Large intestine (tissue), 12 donors: ENCODE measurements at places on chromosomes 4 and X. TPM values are rescaled to one million over a fixed set of nuclear protein-coding genes. Genes with fewer than 3 reads are reported as not detected.

GRCh38 chr4:15988222-15988621 lies 25.2 kb upstream of the FGFBP2 start:
- no peaks in the 10 kb centered on the region for H3K4me1 ChIP-seq
- no peaks in the 10 kb centered on the region for H3K27me3 ChIP-seq
- no peak overlapping the region for H3K4me3 ChIP-seq
- no peak overlapping the region for H3K27ac ChIP-seq

Gene SPANXA2
- polyA plus RNA-seq = not detected

GRCh38 chr4:153257151-153257620 lies 52.9 kb downstream of the TRIM2 start:
- H3K4me1 ChIP-seq = no peaks in the 10 kb centered on the region
- H3K4me3 ChIP-seq = no peak overlapping the region
- no peak for DNase-seq
- no peak overlapping the region for H3K27ac ChIP-seq
- H3K36me3 ChIP-seq = peaks cover 37% of the 10 kb centered on the region

Gene ERVMER34-1
- 0.61 TPM for polyA plus RNA-seq

Gene UGT2B17
- polyA plus RNA-seq = 287 TPM

DNA sequence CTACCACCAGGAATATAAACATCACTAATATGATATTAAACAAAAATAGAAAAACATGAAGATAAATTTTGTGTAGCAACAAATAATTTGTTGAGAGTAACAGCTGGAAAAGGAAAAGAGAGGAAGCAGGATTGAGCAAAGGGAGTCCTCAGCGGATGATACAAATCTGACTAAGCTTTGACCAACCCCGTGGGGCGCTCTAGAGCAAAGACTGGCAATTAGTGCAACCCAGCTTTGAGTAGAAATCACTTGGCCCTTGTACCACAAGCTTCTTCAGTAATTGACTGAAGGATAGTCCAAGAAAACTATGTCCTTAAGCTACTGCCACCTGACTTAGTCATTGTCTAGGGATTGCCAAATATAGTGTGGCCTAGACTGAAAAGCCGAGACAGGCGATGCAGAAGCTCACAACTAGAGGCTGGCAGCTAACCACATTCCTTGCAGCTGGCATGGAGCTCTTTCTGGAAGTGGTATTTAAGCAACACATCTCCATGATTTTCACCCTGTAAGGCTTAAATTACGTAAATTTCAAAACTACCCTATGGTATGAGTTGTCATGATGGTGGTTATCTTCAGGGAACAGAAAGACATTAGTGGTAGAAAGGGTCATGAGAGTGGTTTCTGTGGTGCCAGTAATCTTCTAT lies 396.0 kb downstream of the PDGFC start:
- no peak overlapping the region for H3K4me3 ChIP-seq
- H3K27ac ChIP-seq = no peak overlapping the region
- no peak for DNase-seq
- H3K4me1 ChIP-seq = no peaks in the 10 kb centered on the region

Gene LAMP2
- polyA plus RNA-seq = 118 TPM

GRCh38 chr4:525660-526059 lies 26.6 kb downstream of the PIGG start:
- H3K27me3 ChIP-seq = no peaks in the 10 kb centered on the region
- no peak for DNase-seq
- no peak overlapping the region for H3K27ac ChIP-seq
- no peak overlapping the region for H3K4me3 ChIP-seq

DNA sequence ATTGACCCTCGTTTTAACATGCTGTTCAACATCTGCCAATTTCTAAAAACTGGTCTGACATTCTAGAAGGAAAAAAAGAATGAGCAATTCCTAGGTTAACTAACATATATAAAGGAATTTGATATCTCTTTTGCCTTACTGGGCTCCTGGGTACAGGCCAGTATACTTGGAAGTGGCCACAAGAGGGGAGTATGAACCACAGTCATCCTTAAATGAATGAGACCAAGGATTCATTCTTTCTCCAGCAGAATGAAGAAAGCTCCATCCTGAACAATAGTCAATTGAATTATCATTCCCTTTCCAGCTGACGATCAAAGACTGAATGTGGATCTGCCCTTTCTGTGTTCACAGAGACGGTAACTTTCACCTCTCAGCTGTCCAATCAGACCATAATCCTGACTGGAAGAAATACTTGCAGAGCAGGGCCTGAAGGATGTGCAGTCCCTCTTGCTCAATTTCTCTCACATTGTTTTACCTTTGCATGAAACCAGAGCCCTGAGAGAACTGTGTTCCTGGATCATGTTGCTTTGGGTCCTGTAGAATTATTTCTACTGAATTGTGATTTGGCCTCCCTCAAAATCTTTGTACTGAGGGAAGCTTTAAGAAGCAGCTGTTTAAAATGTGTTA lies 14.8 kb upstream of the SPARCL1 start:
- H3K4me1 ChIP-seq = no peaks in the 10 kb centered on the region
- no peak overlapping the region for H3K4me3 ChIP-seq
- H3K27ac ChIP-seq = no peak overlapping the region
- DNase-seq = no peak
- H3K36me3 ChIP-seq = no peaks in the 10 kb centered on the region

DNA sequence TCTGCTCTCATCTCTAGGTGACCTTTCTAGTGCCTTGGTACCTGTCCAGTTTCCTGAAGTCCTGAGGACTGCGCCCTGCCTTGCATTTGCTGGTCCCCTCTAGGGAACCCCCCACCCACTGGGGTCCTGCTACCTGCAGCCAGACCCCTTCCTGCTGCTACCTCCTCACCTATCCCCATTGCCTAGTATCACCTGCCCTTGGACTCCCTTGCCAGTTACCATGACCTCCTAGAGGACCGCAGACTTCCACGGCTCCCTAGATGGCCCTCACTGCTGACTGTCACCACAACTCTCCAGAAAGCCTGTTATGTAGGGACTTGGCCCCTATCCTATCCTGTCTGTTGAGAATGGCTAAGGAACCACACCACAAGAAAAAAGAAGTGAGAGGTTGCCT lies 166.6 kb downstream of the EFNB1 start:
- H3K27ac ChIP-seq = peak overlapping the region; percentile 89
- no peaks in the 10 kb centered on the region for H3K36me3 ChIP-seq
- H3K4me1 ChIP-seq = peaks cover 35% of the 10 kb centered on the region

DNA sequence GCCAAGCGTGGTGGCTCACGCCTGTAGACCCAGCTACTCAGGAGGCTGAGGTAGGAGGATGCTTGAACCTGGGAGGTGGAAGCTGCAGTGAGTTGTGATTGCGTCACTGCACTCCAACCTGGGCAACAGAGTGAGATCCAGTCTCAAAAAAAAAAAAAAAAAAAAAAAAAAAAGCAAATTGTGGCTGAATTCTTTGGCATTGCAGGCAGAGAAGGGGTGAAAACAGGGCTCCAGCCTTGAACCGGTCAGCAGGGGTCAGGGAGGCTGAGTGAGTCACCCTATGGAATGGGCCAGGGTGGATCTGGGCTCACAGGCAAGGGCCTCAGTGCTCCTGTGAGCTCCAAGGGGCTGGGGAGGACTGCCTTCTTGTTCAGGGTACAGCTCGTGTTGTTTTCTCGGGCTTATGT lies 13.2 kb upstream of the FAM3A start:
- H3K4me1 ChIP-seq = peaks cover 13% of the 10 kb centered on the region
- DNase-seq = no peak
- no peak overlapping the region for H3K27ac ChIP-seq
- no peak overlapping the region for H3K4me3 ChIP-seq
- peaks cover 17% of the 10 kb centered on the region for H3K36me3 ChIP-seq

DNA sequence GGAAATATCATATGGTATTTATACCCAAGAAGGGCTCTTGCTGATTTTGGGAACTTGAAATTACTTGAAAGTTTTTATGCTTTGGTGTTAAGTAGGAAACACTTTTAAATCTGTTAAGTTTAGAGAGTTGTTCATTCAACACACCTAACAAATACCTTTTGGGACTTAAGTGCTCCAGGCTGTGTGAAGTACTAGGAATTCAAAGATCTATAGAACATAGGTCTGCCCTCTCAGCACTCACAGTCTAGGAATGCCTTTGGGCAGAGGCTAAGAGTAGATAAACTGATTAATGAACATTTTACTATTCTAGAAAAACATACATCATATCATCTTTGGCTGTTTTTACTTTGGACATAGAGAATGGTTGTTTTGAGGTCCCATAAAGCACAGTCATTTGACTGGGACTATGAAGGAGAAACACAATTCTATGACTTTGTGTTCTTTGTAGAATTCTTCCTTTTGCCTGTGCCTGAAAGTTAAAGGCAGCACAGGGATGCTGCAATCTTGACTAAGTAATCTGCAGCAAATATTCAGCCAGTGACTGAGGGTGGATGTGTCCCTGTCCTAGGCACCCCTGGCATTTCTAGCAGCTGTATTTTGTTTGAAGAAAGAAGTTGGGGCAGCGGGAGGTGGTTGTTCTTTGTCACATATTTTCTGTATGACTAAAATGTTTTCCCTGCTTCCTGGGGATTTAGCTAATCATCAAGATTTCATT lies 8.3 kb downstream of the BMP3 start:
- DNase-seq = no peak
- H3K27ac ChIP-seq = no peak overlapping the region
- H3K27me3 ChIP-seq = no peaks in the 10 kb centered on the region
- H3K36me3 ChIP-seq = no peaks in the 10 kb centered on the region
- no peak overlapping the region for H3K4me3 ChIP-seq
- peaks cover 9% of the 10 kb centered on the region for H3K4me1 ChIP-seq

Gene GABRE
- polyA plus RNA-seq = 47.5 TPM

DNA sequence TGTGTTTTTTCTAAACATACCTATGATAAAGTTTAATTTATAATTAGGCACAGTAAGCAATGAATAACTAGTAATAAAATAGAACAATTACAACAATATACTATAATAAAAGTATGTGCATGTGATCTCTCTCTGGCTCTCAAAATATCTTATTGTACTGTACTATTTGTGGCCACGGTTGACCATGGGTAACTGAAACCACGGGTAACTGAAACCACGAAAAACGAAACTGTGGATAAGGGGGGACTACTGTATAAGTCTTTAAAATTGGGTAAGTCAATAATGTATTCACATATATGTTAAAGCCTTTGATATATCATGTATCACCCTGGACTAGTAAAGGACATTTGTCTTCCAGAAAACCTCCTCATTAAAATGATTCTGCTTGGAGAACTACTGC lies 20.0 kb downstream of the TMEM154 start:
- no peak for DNase-seq
- H3K36me3 ChIP-seq = no peaks in the 10 kb centered on the region
- H3K4me3 ChIP-seq = no peak overlapping the region
- no peaks in the 10 kb centered on the region for H3K27me3 ChIP-seq
- H3K27ac ChIP-seq = no peak overlapping the region
- H3K4me1 ChIP-seq = peaks cover 12% of the 10 kb centered on the region

DNA sequence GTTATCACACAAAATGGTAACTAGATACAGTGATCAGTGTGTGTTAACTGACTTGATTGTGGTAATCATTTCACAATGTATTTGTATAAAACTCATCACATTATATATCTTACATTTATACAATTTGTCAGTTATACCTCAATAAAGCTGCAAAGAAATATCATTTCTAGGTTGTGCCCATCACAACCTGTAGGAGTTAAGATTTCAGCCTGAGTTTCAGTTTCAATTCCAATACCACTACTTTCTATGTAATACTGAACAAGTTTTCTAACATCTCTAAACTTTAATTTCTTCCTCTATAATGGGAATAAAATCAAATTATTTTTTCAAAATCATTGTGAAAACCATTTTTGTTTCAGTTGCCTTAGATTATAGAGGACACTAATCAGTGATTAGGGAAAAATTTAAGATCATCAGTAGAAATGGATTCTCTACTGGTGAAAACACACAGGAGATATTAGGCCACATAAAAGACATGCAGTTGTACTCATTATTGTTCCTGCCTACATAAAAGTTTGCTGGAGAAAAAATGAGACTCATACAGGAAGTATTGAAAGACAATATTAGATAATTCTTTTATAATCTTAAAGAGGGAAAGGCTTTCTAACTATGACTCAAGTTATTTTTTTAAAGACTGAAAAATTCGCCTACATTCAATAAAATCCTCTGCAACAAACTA lies 18.4 kb upstream of the TBC1D1 start:
- no peaks in the 10 kb centered on the region for H3K36me3 ChIP-seq
- no peak overlapping the region for H3K4me3 ChIP-seq
- no peak overlapping the region for H3K27ac ChIP-seq
